ENCODE measurements at places on chromosomes 13 and 19. TPM values are rescaled to one million over a fixed set of nuclear protein-coding genes. Genes with fewer than 3 reads are reported as not detected.

Gene RETN
- total RNA-seq, result not detected

Gene PSG1
- not detected for total RNA-seq

Gene ZNF208
- total RNA-seq, result 3.9 TPM

Gene CYP2F1
- not detected for total RNA-seq

Gene ZNF534
- total RNA-seq, result 0.44 TPM

Gene GNG7
- 23.7 TPM for total RNA-seq

Gene ZNF841
- total RNA-seq, result 10.9 TPM

- DNase-seq, result peak; percentile 29
Observed at GRCh38 chr19:57559008-57559403, 657 bp downstream of the ZNF550 start.

DNA sequence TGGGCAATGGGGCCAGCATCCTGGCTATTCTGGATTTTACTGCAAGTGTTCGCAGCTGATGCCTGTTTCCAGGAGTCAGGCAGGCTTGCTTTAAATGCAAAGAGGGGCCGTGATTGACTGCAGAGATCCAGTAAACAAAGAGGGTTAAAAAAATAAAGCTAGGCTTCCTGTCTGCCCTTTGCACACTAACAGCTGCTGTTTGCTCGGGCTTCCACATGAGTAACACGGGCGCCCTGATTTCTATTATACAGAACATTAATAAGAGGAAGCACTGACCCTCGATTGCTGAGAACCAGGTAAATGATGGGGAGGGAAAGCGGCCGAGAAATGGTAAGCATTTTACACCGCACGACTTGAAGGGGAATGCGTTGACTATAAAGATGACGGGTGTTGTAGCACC lies 254.2 kb upstream of the ZNF507 start:
- no peak for DNase-seq

DNA sequence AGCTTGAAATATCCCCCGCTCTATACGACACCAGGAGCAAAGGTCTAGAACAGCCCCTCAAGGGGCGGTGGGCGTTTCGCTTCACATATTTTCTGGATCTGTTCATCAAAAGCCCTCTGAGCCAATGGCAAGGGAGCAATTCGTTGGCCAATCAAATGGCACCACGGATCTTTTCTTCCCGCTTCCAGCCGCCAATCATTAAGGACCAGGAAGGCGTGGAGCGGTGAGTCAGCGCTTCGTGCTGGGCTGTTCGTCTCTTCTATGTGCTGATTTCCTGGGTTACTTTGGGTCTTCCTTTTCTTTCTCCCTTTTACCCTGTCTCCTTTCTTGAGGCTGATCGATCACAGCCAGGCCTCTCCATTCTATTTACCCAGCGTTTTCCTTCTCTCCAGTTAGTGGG lies at the start of gene NLRP4:
Gene NLRP4 (plus strand): TSS at position 201 of the 400 bp plus-strand sequence. CDS start 15,541 bp downstream, outside the sequence.
- no peak for DNase-seq

- no peak for DNase-seq
Observed at GRCh38 chr13:59201841-59202240, 961.9 kb downstream of the DIAPH3 start.

DNA sequence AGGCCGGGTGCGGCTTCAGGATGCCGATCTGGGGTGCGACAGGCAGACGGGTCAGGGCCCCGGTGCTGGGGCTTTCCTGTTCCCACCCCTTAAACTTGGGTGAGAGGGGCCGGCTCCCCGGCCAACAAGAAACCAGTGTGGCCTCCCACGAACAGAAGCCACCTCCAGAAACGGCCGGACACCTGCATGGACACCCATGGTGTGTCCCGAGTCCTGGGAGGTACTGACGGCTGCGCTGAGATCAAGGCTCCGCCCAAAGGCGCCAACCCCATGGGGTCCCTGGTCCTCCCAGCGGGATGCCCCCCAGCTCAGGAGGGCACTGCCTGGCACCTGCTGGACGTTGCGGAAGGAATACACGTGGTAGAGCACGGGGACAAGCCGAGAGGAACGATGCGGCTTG lies 11.5 kb downstream of the POLRMT start:
- no peak for DNase-seq

GRCh38 chr13:109771926-109772325 lies 14.5 kb downstream of the IRS2 start:
- no peak for DNase-seq

GRCh38 chr19:34678085-34678412 lies 571 bp downstream of the ZNF302 start:
- DNase-seq, result no peak

- no peak for DNase-seq
Observed at GRCh38 chr13:97978651-97979050, 25.2 kb downstream of the IPO5 start.

- no peak for DNase-seq
Observed at GRCh38 chr13:108985166-108985565, 355.8 kb downstream of the MYO16 start.

GRCh38 chr13:113238536-113238935 lies 29.1 kb downstream of the CUL4A start:
- DNase-seq, result no peak

GRCh38 chr19:4388337-4389063 lies 11.8 kb downstream of the SH3GL1 start:
- DNase-seq, result no peak

DNA sequence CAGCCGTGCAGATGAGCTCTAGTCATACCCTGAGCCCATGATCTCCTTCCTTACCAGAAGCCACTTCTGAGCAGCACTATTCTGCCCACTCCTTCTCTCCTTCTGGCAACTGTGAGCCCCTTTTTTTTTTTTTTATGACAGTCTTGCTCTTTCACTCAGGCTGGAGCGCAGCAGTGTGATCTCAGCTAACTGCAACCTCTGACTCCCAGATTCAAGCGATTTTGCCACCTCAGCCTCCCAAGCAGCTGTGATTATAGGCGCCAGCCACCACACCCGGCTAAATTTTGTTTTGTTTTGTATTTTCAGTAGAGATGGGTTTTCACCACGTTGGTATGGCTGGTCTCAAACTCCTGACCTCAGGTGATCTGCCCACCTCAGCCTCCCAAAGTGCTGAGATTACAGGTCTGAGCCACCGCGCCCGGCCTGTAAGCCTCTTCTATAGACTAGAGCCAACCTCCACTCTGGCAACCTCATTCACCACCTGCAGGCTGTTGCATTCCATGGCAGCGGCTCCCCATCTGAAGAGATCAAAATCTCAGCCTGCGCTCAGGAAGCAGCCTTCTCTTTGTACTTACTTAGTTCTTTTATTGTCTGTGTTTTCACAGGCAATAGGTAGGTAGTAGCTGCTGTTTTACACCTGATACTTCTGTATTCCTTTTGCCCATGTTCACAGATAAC lies 34.8 kb upstream of the NDFIP2 start:
- DNase-seq, result no peak

- DNase-seq, result no peak
Observed at GRCh38 chr13:23715092-23715761, 145.0 kb downstream of the TNFRSF19 start.

DNA sequence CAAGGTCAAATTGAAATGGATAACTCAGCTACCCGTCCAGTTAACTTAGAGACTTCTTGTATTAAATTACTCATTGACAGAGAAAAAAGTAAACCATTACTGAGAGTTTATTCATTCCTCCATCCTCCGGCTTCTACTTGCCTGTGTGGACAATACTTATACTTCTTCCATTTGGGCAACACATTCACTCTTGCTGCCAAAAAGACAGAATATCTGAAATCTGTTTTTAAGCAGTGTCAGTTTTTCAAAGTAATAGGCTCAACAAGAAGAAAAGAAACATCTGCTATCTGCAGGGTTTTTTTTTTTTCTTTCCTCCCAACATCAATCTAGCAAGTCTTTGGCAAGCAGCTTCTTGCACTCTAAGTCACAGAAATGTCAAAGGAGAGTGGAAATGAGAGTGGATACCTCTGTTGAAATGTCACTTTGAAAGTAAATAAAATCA lies 1142.8 kb downstream of the PCDH9 start:
- DNase-seq, result no peak

DNA sequence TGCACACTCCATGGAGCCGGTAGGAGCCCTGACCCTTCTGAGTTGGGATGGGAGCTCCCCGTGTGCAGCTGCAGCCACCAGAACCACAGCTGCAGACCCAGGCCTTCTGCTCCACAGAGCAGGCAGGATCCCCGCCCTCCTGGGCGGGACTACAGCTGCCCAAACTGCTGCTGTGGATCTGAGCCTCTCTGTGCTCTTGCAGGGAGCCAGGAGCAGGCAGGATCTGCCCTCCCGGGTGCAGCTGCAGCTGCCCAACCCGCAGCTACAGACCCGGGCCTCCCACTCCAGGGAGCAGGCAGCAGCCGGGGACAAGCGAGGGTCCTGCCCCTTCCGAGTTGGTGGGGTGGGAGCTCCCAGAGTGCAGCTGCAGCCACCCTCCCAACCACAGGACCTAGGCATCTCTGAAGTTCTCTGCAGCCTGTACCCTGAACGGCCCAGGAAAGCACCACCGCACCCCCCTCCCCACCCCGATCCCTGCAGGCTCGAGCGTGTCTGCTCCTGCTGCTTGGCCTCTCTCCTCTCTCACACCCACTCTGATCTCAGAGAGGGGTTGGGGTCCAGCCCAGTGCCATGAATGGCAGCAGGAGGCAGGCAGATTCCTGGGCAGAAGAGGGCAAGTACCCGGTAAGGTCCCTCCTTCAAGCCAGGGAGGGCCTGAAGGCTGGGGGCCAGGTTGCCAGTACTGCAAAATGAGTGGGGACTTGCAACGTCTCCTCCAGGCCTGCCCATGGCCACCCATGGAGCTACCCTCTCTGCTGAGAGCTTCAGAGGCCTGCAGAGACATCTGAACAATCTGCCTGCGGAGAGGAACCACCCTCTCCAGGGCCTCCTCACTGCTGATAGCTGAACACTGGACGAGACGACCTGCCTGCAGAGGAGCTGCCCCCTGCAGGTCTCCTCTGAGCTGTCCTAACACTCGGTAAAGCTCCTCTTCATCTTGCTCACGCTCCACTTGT lies 16.4 kb upstream of the EMP3 start:
- no peak for DNase-seq

GRCh38 chr13:20772401-20773131 lies 1.2 kb downstream of the EEF1AKMT1 start:
- no peak for DNase-seq

GRCh38 chr19:48913114-48913889 lies 13.2 kb downstream of the NUCB1 start:
- no peak for DNase-seq

- no peak for DNase-seq
Observed at GRCh38 chr13:101332583-101332982, 83.7 kb downstream of the NALCN start.

DNA sequence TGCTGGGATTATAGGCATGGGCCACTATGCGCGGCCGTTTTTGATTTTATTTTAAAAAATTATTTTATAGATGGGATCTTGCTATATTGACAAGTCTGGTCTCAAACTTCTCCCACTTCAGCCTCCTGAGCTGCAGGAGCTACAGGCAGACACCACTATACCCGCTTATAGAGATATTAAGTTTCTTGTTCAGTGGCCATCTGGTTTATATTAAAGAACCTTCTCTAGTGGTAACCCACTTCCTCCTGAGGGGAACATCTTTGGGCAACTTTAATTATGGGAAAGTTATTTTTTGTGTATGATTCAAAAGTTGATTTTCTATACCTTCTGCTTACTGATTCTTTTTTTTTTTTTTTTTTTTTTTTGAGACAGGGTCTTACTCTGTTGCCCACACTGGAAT lies 172.7 kb downstream of the KLF5 start:
- DNase-seq, result no peak

DNA sequence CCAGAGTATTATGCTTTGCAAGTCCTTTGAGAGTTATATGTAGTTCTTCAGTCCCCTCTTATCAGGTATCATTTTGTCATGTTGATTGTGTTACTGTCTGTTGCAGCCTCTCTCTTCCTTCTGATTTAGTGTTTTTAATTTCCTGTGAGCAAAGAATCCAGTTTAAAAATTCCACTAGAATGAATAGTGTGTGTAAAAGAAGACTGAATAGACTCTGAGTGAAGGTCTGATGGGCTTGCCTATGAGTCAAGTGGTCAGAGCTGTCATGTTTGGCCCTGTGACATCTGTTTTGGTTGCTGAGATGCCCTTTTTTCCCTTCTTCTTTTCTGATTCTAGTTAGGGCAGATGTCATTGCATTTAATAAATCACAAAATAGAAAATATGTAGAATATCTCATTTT lies 23.3 kb upstream of the KCTD4 start:
- DNase-seq, result no peak

DNA sequence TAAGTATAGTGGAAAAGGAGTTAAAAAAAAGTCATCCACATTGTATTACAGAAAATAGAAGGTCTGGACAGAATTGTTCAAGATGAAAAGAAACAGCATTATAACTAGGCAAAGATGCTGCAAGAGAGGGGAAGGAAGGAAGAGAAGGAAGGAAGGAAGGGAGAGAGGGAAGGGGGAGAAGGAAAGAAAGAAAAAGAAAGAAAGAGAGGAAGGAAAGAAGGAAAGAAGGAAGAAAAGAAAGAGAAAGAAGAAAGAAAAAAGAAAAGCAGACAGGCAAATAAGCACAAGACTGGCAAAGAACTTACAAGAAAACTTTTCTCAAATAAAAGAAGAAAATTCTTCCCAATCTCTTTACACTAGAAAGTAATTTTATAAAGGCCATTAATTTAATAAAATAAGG lies 15.1 kb upstream of the FLT1 start:
- DNase-seq, result no peak

GRCh38 chr13:64529874-64530485 lies 2700.2 kb downstream of the PCDH9 start:
- DNase-seq, result no peak

- DNase-seq, result no peak
Observed at GRCh38 chr13:37632294-37632693, 33.7 kb upstream of the POSTN start.

DNA sequence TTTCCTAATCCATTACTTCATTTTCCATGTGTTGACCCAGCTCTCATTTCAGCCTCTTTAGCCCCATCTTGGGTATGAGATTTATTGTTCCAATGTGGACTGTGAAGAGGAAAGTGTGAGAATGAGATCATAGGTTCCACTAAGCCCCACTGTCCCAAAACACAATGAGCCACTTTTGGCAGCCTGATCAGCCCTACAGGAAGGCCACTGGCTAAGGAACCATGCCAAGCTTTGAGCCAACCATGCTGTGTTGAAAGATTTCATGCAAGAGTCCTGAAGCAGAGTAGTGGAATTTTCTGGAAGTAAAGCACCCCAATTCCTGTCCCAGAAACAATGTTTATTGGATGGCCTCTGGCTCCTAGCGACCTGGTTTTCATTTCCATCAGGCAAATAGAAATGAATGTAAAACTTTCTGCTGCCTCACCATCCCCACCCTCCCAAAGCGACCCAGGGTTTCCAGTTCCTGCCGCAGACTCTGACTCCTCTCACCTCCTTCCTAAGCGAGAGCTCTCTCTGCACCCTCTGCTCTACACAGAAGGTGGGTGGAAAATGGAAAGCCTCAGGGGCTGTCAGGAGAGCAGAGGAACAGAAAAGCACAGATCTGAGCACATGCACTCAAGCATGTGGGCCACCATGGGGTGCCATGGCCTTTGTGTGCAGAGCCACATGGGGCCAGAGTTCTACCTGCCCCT lies 73.1 kb downstream of the KCTD12 start:
- DNase-seq, result no peak

- DNase-seq, result no peak
Observed at GRCh38 chr13:31022288-31022895, 89.9 kb downstream of the TEX26 start.

- DNase-seq, result no peak
Observed at GRCh38 chr19:3692141-3693024, 7.9 kb downstream of the PIP5K1C start.

Measured in heart left ventricle (tissue), 16 donors.